ENCODE measurements at places on chromosomes 6 and 20. TPM values are rescaled to one million over a fixed set of nuclear protein-coding genes. Genes with fewer than 3 reads are reported as not detected.

DNA sequence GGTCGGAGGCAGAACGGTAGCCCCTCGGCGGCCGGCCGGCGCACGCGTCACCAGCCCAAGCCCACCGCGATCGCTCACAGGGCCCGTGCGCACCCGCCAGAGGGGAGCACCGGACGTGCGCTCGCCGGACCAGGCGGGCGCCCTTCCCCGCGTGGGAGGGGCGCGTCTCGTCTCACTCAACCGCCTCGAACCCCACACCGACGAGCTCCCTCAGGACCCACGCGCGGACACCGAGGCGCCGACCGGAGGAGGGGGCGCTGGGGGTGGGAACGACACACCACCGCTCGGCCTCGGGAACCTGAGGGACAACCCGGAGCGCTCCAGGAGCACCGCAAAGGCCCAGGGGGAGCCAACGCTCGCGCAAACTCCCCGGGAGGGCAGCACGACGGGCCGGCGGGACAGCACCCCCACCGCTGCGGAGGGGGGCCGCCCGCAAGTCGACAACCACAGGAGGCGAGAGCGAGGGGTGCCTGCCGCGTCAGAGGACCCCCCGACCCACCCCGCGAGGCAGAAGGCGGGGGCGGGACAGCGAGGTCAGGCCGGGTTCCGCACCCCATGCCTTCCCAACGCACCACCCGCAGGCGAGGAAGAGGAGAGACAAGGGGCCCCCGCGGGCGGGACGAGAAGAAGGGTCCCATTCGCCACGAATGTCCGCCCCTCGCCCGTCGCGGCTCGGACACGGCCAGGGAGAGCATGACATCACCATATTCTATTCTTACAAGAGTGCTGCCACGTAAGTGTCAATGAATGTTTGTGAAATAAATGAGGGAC is 512.7 kb upstream of the ZNF337 start:
- DNase-seq: peak; percentile 11

- no peak for DNase-seq
These were observed 31.0 kb upstream of the PTCHD4 start for GRCh38 chr6:48141975-48142374.

- no peak for DNase-seq
These were observed 226.8 kb upstream of the TENT5A start for GRCh38 chr6:81979329-81979728.

DNA sequence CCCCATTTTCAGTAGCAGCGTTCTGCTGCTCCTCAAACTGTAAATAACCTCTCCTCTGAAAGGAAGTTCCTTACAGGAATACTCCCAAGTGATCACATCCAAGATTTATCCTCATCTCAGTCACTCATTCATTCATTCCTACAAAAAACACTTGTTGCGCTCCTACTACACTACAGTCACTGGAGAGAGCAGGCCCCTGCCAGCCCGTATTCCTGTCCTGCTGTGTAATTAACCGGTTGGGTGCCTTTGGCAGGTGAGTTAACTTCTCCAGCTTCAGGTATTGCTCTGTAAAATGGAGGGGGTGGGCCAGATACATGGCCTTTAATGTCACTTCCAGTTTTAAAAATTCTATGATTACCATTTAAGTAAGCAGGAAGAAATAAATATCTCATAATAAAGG is 15.0 kb upstream of the ZBTB24 start:
- DNase-seq: no peak

GRCh38 chr6:134340179-134340975 is 22.5 kb upstream of the SGK1 start:
- DNase-seq: peak; percentile 40

Gene PKIB
- 0.57 TPM for total RNA-seq
